ENCODE measurements at places on chromosomes 2 and 18. TPM values are rescaled to one million over a fixed set of nuclear protein-coding genes. Genes with fewer than 3 reads are reported as not detected.
A peak's percentile ranks its signal among the peaks of the same experiment; 100 is the strongest.

- no peak overlapping the region for H3K4me3 ChIP-seq
- H3K4me1 ChIP-seq = peaks cover 7% of the 10 kb centered on the region
- H3K27ac ChIP-seq = no peak overlapping the region
- H3K36me3 ChIP-seq = no peaks in the 10 kb centered on the region
These were observed 2.2 kb downstream of the CFAP221 start for GRCh38 chr2:119546447-119546767.

DNA sequence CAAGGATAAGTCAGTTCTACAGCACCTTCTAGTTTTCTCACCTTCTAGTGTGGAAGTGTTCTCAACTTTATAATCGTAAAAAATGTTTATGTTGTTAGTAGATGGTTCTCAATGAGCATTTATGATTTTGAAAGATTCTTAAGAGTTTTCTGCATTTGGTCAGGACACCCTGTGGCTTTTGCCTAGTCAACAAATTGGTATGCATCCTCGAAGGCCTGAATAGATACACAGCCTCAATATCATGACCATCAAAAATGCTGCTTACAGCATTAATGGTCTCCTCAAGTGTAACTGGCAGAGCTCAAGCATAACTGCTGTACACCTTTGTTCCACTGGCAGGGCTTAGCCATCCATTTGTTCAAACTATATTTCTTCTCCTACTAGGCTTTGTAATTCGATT, 96.7 kb downstream of the CRACDL start:
- H3K4me1 ChIP-seq = no peaks in the 10 kb centered on the region
- no peak overlapping the region for H3K4me3 ChIP-seq
- no peak for DNase-seq
- peaks cover 18% of the 10 kb centered on the region for H3K27me3 ChIP-seq

DNA sequence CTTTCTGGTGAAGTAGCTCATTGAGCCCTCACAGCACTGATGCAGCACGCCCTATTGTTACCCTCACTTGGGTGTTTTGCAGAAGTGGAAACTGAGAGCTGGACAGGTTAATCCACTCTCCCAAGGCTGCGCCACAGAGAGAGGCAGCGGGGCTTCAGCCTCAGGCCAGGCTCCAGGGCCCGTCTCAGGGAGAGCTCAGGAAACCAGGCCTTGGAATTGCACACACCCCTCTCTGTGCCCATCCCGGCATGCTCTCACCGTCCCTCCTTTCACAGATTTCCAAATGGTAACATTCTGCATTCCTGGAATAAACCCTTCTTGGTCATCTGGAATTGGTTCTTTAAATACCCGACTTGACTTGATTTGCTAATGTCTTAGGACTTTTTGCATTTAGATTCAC, 51.5 kb downstream of the TWIST2 start:
- H3K4me1 ChIP-seq = no peaks in the 10 kb centered on the region
- H3K36me3 ChIP-seq = no peaks in the 10 kb centered on the region
- H3K27me3 ChIP-seq = peaks cover 7% of the 10 kb centered on the region
- no peak overlapping the region for H3K27ac ChIP-seq
- DNase-seq = no peak

- no peak overlapping the region for H3K4me3 ChIP-seq
- no peak for DNase-seq
- H3K36me3 ChIP-seq = no peaks in the 10 kb centered on the region
- no peaks in the 10 kb centered on the region for H3K4me1 ChIP-seq
- no peak overlapping the region for H3K27ac ChIP-seq
- H3K27me3 ChIP-seq = no peaks in the 10 kb centered on the region
These were observed 61.0 kb upstream of the TAF1B start for GRCh38 chr2:9782197-9782719.

DNA sequence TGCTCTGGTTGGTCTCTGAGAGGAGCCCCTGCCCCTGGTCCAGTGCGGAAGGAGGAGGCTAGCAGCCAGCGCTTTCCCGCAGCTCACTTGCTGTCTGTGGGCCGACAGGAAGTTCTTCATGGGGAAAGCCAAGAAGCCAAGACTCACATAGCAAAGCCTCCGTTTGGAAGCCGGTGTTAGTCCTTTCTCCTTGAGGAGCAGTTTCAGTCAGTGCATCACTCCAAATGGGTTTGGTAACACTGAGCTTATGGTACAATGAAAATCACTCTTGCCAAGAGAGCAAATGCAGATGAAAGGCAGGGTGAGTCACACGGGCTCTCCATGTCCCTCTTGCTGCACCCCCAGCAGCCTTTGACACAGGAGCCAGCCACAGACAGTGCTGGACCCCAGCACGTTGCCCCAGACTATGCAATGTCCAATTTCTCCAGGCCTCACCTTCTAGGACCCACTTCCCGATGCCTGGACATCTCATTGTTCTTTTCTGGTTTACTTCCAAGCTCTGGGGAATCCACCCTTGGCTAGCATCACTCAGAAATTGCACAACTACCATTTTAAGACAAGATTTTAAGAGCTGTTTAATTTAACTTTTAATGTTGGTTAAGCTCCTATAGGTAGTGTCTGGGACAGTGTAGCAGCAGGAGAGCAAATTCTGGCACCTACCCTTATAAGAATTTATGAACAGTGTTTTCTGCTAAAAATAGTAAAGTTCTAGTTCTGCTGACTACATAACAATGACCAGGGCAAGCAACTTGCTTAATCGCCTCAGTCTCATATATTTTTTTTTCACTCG, 174.9 kb downstream of the ASB1 start:
- H3K27ac ChIP-seq = no peak overlapping the region
- no peak overlapping the region for H3K4me3 ChIP-seq
- H3K4me1 ChIP-seq = peaks cover 12% of the 10 kb centered on the region
- no peak for DNase-seq
- H3K36me3 ChIP-seq = no peaks in the 10 kb centered on the region
- no peaks in the 10 kb centered on the region for H3K27me3 ChIP-seq

- no peaks in the 10 kb centered on the region for H3K36me3 ChIP-seq
- no peak overlapping the region for H3K27ac ChIP-seq
- H3K4me1 ChIP-seq = no peaks in the 10 kb centered on the region
- no peak overlapping the region for H3K4me3 ChIP-seq
- H3K27me3 ChIP-seq = no peaks in the 10 kb centered on the region
These were observed 158.3 kb downstream of the RTN4 start for GRCh38 chr2:54891909-54892308.

GRCh38 chr18:22210311-22210754, 40.9 kb downstream of the GATA6 start:
- H3K27me3 ChIP-seq = peaks cover 44% of the 10 kb centered on the region
- no peak overlapping the region for H3K27ac ChIP-seq
- DNase-seq = no peak
- H3K4me1 ChIP-seq = no peaks in the 10 kb centered on the region
- H3K36me3 ChIP-seq = no peaks in the 10 kb centered on the region

DNA sequence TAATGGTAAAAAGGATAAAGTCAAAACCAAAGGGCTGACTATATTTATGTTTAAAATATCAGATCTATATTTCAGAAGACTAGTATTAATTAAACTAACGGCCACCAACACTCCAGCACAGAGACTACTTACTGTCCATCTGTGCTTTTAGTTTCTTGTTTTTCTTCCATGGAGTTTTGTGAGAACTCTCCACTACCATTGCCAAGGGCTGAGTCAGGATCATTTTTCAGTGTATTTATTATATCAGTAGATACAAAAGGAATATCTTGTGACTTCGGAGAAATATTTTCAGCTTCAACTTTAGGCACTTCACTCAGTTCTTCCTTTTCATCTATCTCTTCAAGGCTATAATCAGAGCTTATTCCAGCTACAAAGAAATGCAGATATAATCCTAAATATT, 79.1 kb upstream of the GRB14 start:
- no peak for DNase-seq
- no peaks in the 10 kb centered on the region for H3K36me3 ChIP-seq
- peaks cover 12% of the 10 kb centered on the region for H3K4me1 ChIP-seq
- H3K4me3 ChIP-seq = no peak overlapping the region

DNA sequence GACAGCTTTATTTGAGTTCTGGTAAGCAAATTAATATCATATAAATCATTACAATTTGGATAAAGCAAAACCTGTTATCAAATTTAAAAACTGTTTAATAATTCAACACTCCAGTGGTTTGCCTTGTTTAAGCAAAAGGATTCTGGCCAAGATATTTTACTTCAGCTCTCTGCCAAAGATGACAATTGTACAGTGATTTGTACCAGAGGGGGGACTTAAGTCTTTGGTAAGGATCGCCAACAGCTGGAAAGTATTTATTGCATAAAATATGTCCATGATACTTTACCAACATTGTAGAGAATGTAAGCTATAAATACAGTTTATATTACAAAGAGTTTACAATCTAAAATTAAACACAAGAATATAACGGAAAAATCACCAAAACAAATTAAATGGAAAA, 13.8 kb downstream of the PREPL start:
- no peak overlapping the region for H3K27ac ChIP-seq
- H3K27me3 ChIP-seq = no peaks in the 10 kb centered on the region
- no peak overlapping the region for H3K4me3 ChIP-seq
- no peaks in the 10 kb centered on the region for H3K4me1 ChIP-seq

GRCh38 chr2:189165656-189166380, 13.7 kb downstream of the COL5A2 start:
- H3K4me1 ChIP-seq = peaks cover 37% of the 10 kb centered on the region
- no peak overlapping the region for H3K27ac ChIP-seq
- no peak for DNase-seq
- no peak overlapping the region for H3K4me3 ChIP-seq

GRCh38 chr18:76658627-76659026, 163.6 kb upstream of the ZNF516 start:
- H3K27me3 ChIP-seq = no peaks in the 10 kb centered on the region
- no peaks in the 10 kb centered on the region for H3K4me1 ChIP-seq
- no peaks in the 10 kb centered on the region for H3K36me3 ChIP-seq
- DNase-seq = peak; percentile 43
- no peak overlapping the region for H3K27ac ChIP-seq
- no peak overlapping the region for H3K4me3 ChIP-seq

- no peaks in the 10 kb centered on the region for H3K4me1 ChIP-seq
- H3K27me3 ChIP-seq = no peaks in the 10 kb centered on the region
- no peak overlapping the region for H3K27ac ChIP-seq
- H3K36me3 ChIP-seq = no peaks in the 10 kb centered on the region
- no peak for DNase-seq
These were observed 93.3 kb upstream of the ALKAL2 start for GRCh38 chr2:381181-381580.

Gene FAM136A
- total RNA-seq = 71.6 TPM

Gene ZNF513
- 21.3 TPM for total RNA-seq

Gene PROKR1
- 15.7 TPM for total RNA-seq

Gene NGEF
- total RNA-seq = 0.69 TPM

Gene IL36B
- not detected for total RNA-seq

Gene ACKR3
- total RNA-seq = 0.31 TPM

Gene MLPH
- total RNA-seq = 0.26 TPM

Gene IKZF2
- 68.6 TPM for total RNA-seq
